ENCODE measurements at places on chromosomes 6 and 20.

GRCh38 chr6:31359581-31359980 lies 2.6 kb upstream of the HLA-B start:
- DNase-seq = no peak

DNA sequence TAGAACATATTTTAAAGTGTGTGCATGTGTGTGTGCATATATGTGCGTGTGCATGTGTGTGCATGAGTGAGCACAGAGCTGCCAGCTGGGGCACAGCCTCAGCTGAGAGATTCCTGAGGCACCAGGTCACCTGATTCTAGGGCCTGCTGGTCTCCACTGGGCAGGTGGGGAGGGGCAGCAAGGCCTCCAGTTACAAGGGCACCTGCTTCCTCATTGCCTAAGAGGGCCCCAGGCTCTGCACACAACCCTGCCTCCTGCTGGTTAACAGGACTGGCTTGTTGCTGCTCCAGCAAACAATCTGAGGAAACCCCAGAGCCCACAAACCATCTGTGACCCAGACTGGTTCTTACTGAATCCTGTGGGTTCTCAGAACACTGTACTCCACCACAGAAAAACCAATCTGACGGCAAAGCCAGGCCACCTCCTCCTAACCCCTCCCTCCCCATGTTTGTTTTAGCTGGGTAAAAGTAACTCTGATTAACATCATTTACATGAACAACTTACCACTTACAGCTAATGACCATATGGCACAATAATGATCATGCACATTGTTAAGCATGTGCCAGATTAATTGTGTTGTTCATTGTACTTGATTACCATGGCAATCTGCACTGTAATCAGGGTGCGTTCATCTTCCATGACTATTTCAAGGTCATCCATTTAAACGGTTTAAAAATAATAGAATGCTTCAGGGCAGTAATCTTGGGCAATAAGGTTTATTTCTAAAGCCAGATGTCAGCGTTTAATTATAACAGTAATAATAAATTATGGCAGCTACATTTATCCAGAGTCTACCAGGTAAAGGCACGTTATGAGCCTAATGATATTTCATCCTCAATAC lies 23.1 kb upstream of the UBE2J1 start:
- DNase-seq = peak; percentile 41

DNA sequence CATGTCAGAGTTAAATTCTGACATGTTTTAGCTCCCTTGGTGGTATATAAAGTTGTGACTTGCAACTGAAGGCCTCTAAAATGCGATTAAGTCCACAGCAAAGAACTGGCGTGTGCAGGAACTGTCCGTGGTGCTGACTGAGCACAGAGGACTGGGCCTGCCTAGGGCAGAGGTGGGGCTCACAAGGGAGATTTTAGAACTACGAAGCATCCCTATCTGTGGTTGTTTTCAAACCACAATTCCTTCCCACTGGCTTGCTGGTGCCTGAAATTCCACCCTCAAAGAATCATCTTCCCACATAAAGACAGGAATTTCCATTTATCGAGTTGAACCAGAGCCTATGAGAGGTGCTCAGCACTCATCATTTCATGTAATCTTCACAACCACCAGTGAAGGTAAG lies 30.1 kb downstream of the RIMS4 start:
- no peak for DNase-seq

DNA sequence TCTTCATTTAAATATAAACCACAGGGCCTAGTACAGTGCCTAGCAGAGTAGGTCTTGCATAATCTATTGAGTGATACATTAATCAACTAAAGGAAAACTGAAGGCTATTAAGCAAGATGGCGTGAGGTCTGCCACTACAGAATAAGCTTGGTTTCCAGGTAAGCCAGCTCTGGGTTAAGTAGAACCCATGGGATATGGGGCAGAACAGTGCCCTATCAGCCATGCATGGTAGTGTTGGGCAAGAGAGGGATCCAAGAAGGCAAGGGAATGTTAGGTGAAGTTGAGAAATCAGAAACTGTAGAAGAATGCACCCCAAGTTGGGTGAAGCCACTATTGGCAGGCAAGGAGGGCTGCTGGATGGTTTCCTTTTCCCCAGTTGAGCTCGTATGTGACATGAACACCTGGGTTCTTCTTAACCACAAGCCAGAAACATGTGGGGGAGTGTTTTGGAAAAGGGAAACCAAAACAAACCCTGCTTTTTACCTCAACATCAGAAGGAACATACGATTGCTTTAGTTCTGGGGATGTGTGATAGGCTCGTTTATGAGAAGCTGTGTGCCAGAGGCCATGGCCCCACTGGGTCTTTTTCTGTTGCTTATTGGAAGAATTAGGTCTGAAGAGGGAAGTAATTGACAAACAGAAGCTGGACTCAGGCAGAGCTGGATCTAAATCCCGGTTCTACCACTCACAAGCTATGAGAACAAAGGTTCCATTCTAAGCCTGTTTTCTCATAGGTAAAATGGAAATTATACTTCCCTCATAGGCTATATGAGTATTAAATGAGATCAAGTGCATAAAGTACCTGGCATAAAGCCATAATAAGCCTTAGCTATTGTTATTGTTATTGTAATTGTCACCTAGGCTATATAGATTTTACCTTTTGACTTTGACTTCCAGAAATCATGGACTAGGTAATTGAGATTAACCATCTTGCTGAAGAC lies 33.5 kb downstream of the NEDD9 start:
- DNase-seq = no peak

- no peak for DNase-seq
Observed at GRCh38 chr6:107894809-107895396, 63.1 kb downstream of the SEC63 start.

DNA sequence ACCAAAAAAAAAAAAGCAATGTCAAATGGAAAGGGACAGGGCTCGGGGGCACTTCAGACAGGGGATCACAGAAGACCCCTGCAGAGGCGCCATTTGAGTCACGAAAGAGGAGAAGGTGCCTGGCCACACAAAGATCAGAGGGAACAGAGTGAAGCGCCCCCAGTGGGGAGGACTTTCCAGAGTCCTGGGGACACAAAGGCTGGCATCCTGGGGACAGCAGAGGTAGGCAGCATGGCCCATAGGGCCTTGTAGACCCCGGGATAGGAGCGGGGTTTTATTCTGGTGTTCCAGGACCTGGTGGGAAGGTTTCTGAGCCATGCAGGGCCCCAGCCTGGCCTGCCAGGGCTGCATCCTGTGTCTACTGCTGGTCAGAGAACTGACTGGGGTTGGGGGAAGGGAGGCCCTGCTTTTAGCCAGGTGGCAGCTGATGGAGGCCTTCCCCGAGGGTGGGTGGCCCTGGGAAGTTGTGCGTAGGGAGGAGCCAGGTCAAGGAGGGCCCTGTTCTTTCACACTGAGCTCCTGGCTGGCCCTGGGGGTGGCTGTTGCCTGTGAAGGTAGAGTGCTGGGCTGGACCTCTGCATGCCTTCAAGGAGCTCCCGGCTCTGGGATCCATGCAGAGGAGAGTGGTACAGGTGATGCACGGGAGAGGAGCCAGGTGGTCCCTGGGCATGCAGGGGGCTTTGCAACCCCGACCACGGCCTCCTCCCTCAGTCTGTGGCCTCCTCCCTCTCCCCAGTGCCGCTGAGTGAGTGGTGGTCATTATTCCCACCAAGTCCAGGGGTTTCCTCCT lies 117.9 kb downstream of the CDH4 start:
- DNase-seq = no peak

DNA sequence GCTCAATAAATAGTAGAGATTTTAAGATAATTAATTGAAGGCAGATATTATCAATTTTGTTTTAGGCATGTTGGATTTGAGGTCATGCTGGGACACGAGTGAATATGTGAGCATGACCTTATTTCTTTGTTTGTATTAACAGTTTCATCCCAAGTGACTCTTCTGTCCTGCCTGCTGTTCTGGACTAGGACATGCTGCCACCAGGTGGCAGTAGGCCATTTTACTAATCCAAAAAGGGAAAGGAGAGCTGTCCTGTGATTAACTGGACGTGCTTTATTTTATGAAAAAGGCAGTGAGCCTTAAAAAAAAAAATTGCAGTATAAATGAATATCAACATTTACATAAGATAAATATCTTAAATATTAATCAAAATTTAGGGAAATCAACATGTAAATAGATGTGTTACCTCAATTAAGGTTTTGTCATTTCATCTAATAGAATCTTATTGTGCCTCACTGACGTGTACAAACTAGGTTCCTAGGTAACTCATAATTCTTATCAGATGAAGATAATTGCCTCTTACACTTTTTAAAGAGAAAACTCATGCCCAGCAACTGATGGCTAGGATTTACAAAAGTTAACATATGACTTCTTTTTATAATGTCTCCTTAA lies 49.8 kb downstream of the FRK start:
- peak; percentile 17 for DNase-seq

- no peak for DNase-seq
Observed at GRCh38 chr6:145139140-145139850, 596.0 kb downstream of the EPM2A start.

- no peak for DNase-seq
Observed at GRCh38 chr20:2527762-2528161, 8.6 kb upstream of the TMC2 start.

GRCh38 chr6:64217721-64218620 lies 582.4 kb downstream of the PHF3 start:
- DNase-seq = no peak

- no peak for DNase-seq
Observed at GRCh38 chr6:2971420-2972218, at the start of gene SERPINB6. SERPINB6 (minus strand) TSS chr6:2971567; CDS start chr6:2959332, 12,235 bp downstream.

DNA sequence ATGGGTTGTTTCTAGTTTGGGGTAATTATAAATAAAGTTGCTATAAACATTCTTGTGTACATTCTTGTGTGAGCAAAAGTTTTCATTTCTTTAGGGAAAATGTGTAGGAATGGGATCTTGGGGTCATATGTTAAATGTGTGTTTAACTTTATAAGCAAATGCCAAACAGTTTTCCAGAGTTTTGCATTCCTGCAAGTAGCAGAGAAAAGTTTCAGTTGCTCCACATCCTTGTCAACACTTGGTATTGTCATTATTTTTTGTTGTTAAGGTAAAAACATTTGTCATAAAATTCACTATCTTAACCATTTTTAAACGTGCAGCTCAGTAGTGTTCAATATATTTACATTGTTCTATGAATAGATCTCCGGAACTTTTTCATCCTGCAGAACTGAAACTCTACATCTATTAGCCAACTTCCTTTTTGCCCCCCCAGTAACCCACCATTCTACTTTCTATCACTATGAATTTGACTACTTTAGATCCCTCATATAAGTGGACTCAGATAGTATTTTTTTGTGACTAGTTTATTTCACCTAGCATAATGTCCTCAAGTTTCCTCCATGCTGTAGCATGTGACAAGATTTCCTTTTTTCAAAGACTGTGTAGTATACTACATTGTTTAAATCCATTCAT lies 48.4 kb downstream of the PHACTR2 start:
- DNase-seq = no peak

DNA sequence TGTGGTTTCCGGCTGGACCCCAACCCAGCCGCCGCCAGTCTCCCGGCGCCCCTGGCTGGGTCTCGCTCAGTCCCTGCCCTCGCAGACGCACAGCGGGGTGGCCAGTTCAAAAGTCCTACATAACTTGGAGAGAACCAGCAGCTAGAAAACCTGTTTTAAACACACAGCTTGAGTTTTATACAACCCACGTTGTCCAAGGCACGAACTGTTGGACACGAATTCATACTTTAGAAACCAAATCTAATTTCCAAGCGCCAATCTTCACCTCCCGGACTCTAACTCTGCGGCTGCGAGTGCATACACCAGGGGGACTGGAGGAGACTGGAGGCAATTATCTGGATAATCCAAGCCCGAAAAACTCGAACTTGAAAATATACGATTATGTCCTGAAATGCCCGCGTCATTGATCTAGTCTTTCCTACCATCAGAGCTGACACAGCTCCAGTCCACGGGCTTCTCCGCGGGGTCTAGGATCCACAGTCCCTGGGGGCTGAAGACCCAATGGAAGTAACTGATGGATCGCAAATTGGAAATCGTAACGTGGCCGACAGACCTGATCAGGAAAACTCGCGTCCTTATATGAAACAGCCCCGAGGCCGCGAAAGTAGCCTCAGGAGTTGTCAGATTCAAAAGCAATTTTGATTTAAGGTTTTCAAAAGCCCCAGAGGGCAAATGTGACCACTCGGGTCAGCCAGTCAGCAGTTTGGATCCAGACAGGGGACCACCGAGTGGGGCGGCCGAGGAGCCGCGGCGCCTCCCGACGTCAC lies 843 bp upstream of the HEY2 start:
- no peak for DNase-seq

- DNase-seq = no peak
Observed at GRCh38 chr20:38073307-38074071, 39.9 kb downstream of the RPRD1B start.

DNA sequence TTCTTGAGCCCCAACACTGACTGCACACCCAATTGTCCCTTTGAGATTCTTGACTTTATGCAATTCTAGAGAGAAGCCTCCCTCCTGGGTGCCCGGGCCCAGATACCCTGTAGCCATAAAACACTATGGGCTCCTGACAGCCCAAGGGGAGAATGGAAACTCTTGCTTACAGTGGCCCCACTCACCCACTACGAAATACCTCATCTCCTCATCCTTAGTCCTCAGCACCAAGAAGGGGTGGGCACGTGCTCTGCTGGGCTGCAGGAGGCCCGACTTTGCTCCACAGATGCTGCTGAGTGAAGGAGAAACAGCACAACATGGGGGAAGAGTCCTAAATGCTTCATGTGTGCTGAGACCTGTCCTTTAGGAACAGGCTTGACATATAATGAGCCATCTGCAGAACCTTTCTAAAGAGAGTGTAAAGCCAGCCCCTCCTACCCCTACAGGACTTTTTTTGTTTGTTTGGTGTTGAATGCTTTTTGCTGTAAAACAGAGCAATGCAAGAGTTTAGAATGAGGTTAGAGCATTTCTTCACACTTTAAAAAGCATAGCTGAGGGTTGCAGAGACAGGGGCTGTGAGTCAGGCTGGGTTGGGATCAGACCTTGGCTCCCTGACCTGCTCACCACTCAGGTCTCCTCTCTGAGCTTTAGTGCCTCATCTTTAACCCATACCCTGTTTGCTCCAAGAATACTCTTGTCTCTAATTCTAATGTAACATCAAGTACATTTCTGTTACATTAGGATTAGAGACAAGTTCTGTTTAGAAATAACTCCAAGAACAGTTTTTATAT lies 17.6 kb upstream of the SIRPG start:
- no peak for DNase-seq

GRCh38 chr6:79305020-79305419 lies 70.5 kb upstream of the HMGN3 start:
- no peak for DNase-seq

- no peak for DNase-seq
Observed at GRCh38 chr6:166767230-166767629, 140.2 kb upstream of the RPS6KA2 start.

GRCh38 chr20:14576196-14576877 lies 238.9 kb upstream of the FLRT3 start:
- DNase-seq = no peak

DNA sequence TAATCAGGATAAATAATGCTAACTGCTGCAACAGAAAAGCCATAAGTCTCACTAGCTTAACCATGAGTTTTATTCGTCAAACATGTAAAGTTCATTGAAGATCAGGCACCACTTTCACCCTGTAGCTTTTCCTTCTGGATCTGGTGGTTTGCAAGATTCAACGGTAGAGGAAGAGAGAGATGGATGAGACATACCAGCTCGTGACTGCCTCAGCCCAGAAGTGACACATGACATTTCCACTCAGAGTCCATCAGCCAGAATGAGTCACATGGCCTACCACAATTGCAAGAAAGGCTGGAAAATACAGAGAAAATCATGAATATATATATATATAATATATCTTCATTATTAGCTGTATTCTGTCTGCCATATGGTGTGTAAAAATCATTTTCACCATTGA lies 29.0 kb downstream of the SPTLC3 start:
- no peak for DNase-seq

Measured in activated CD8-positive, alpha-beta memory T cell treated with anti-CD3 and anti-CD28 coated beads for 1 hour (primary cell).